ENCODE measurements at places on chromosomes 7 and 10. TPM values are rescaled to one million over a fixed set of nuclear protein-coding genes. Genes with fewer than 3 reads are reported as not detected.

The TAS2R3 gene
- not detected for total RNA-seq

The IGF2BP3 gene
- 30.4 TPM for total RNA-seq

The ZNF511 gene
- total RNA-seq: 67.1 TPM

The ZNF467 gene
- total RNA-seq: 1.6 TPM

The PRKAG2 gene
- 34.8 TPM for total RNA-seq

The C10orf67 gene
- total RNA-seq: 0.17 TPM

The MYPN gene
- total RNA-seq: 3.2 TPM

The CRTAC1 gene
- total RNA-seq: 1.4 TPM

The PRSS37 gene
- not detected for total RNA-seq

The FAM131B gene
- 0.49 TPM for total RNA-seq

The TNS3 gene
- 80.6 TPM for total RNA-seq

The SVIL gene
- total RNA-seq: 18.2 TPM

The BTBD16 gene
- total RNA-seq: 0.82 TPM

The PTPRZ1 gene
- not detected for total RNA-seq

The TWIST1 gene
- 3.8 TPM for total RNA-seq

The TRIM73 gene
- total RNA-seq: 2.2 TPM

The GPR85 gene
- not detected for total RNA-seq

The C10orf95 gene
- total RNA-seq: 0.08 TPM

The PPP1R17 gene
- not detected for total RNA-seq

The FUOM gene
- total RNA-seq: 16.2 TPM

The GPR26 gene
- not detected for total RNA-seq

The CYP3A7 gene
- not detected for total RNA-seq

The PLXNA4 gene
- total RNA-seq: 1.9 TPM

The PRLHR gene
- not detected for total RNA-seq

The KEL gene
- not detected for total RNA-seq

The ITGB8 gene
- total RNA-seq: 0.81 TPM

The CALD1 gene
- 69.3 TPM for total RNA-seq

The SLC26A3 gene
- not detected for total RNA-seq

The UTF1 gene
- not detected for total RNA-seq

The EPO gene
- total RNA-seq: not detected

The HOXA2 gene
- total RNA-seq: 0.84 TPM

The PSTK gene
- 4.9 TPM for total RNA-seq

The MKI67 gene
- 54.3 TPM for total RNA-seq

The BAG3 gene
- total RNA-seq: 140 TPM
